Head of caudate nucleus (tissue), 42 donors: ENCODE measurements at places on chromosomes 1 and 21.
A peak's percentile ranks its signal among the peaks of the same experiment; 100 is the strongest.

- no peak for DNase-seq
Measured at GRCh38 chr1:217498209-217498608, 132.7 kb downstream of the GPATCH2 start.

DNA sequence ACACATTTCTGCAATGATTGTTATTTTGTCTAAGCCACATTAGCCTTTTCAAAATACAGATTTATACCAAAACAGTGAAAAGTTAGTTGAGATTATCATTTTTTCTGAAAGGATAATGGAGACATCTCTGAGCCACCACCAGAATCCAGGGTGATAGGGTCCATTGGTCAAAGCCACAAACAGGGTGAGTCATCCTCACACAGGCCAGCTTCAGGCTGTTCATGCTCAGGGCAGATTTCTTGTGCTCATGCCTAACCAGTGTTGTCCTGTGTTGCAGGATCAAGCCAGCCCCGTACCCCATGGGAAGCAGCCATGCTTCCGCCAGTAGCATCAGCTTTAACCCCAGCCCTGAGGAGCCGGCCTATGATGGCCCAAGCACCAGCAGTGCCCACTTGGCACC is 13.4 kb downstream of the ELOA start:
- DNase-seq, result no peak

GRCh38 chr1:237444120-237444790 is 402.3 kb downstream of the RYR2 start:
- DNase-seq, result no peak

DNA sequence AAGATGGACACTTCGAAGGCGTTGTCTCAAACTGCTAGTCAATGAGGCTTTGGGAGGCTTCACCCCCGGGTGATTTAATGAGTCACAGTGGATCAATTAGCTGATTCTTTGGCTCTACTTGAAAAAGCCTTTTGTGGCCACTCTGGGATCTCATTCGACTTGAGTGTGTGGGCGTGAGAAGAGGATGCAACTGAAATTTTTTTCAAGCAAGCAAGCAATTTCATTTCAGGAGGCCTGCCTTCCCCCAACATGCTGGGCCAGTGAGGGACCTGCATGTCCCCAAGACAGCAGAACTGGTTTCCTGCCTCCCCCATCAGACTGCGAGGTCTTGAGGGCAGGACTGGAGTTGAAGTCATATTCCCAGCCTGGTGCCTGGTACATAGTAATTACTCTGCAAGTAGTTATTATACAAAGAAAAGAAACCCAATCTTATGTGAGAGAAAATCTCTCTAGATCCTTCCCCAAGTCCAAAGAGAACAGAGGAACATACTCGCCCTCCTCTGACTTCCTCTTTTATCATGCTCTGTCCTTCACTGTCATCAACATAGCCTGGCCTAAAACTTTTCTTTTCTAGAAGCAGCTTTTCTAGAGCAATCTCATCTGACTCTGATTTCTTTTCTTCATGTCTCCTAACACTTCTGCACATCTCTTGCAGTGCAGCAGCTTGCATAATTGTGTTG is 22.7 kb downstream of the SYT6 start:
- no peak for DNase-seq

- DNase-seq, result no peak
Measured at GRCh38 chr1:212967801-212968200, 17.5 kb downstream of the VASH2 start.

- DNase-seq, result no peak
Measured at GRCh38 chr1:94559921-94560320, 18.4 kb upstream of the F3 start.

DNA sequence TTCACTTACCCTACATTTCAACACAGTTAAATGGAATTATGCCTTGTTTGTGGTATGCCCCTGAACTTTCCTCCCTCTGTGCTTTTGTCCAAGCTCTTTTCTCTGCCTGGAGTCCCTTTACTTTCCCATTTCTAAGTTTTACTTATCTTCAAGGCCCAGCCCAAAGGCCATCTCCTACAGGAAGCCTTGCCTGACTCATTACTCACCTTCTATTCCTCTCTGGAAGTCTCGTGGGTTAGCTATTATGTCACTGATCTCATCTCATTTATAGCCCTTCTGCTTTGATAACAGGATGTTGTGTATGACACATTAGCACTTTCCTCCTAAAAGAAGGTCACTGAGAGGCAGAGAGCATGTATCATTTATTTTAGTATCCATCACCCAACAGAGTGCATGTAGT is 78.8 kb upstream of the CD1D start:
- no peak for DNase-seq

- no peak for DNase-seq
Measured at GRCh38 chr21:28884481-28884880, 108.2 kb downstream of the LTN1 start.

DNA sequence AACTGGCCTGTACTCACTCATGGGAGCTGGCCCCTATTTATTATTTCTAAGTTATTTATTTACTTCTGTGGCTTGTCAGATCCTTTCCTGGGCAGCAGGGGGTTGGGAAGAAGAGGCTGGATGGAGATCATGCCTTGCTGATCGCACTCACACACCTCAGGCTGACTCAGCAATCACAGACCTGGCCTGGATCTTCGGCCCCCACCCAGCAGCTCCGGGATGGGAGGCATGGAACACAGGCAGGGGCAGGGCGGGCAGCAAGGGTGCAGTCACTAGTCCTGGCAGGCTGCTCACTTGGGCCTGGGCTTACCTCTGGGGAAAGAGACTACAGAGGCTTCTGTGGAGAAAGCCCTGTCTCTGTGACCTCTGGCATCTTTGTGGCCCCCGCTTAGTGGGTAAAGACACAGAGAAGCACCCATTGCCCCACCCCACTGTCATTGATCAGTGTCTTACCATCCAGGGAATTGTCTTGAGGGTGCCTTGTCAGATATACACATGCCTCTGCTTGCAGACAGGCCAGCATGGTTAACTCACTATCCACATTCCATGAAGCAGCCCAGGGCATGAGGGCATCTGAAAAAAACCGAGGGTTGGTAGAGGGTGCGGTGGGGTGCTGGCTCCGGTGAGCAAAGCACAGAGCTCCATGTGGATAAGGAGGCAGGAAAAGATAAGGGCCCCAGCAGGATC is 3.7 kb downstream of the ARTN start:
- no peak for DNase-seq

GRCh38 chr1:150118716-150119115 is 31.0 kb upstream of the PLEKHO1 start:
- DNase-seq, result no peak

DNA sequence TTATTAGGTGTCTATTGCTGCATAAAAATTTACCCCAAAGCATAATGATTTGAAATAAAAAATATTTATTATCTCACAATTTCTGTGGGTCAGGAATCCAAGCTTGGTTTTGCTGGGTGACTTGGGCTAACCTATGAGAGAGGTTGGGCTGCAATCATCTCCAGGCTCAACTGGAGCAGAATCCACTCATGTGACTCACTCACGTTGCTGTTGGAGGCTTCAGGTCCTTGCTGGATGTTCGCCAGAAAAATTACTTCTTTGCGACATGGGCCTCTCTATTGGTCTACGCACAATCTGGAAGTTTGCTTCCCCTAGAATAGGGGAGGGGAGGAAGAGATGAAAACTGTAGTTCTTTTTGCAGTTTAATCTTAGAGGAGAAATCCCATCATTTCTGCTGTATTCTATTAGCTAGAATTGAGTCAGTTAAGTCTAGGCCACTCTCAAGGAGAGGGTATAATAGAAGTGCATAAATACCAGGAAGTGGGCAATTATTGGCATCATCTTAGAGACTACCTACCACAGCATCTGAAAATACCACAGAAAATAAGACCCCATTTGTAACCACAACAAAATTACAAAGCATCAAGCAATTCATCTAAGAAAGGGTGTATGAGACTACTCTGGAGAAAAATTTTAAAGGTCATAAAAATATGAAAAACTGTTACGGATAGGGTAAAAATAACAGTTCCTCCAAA is 5.7 kb upstream of the FASLG start:
- no peak for DNase-seq

DNA sequence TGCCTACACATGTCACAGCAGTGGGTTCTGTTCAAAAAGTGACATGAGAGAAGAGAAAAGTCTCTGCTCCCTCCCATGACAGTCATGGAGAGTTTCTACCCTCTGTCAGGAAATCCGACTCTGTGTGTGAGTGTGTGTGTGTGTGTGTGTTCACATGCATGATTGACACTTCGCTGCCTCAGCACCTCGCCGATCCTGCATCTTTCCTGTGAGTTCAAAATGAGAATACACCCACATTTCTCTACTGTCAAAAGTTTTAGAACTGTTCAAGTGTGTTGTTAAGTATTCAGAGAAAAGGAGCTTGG is 46.2 kb upstream of the COX20 start:
- DNase-seq, result peak; percentile 78
